Stimulated activated CD4-positive, alpha-beta T cell treated with anti-CD3 and anti-CD28 coated beads, Interleukin-4, amount 100 ng/mL, for 24 hours (primary cell): ENCODE measurements at places on chromosomes 12 and 14.

DNA sequence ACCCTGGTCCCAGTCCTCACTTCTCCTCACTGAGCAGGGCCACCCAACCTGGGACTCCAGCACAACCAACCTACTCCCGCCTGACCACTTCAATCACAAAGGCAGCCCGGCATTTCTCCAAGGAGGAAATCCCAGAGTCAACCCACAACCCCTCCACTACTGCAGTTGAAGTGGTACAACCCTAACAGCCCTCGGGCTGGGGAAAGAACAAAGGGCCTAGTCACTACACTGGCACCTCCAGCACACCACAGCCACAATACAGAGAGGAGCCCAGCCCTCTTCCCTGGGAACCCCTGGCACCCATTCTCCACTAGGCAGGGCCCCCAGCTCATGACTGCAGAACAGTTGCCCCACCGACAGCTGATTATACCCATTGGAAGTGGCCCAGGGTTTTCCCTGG lies 13.7 kb upstream of the OR5AU1 start:
- no peak for DNase-seq

- DNase-seq, result no peak
These were observed 27.1 kb upstream of the MTERF2 start for GRCh38 chr12:107014055-107014454.

- DNase-seq, result no peak
These were observed 130.1 kb downstream of the KITLG start for GRCh38 chr12:88450136-88450535.

DNA sequence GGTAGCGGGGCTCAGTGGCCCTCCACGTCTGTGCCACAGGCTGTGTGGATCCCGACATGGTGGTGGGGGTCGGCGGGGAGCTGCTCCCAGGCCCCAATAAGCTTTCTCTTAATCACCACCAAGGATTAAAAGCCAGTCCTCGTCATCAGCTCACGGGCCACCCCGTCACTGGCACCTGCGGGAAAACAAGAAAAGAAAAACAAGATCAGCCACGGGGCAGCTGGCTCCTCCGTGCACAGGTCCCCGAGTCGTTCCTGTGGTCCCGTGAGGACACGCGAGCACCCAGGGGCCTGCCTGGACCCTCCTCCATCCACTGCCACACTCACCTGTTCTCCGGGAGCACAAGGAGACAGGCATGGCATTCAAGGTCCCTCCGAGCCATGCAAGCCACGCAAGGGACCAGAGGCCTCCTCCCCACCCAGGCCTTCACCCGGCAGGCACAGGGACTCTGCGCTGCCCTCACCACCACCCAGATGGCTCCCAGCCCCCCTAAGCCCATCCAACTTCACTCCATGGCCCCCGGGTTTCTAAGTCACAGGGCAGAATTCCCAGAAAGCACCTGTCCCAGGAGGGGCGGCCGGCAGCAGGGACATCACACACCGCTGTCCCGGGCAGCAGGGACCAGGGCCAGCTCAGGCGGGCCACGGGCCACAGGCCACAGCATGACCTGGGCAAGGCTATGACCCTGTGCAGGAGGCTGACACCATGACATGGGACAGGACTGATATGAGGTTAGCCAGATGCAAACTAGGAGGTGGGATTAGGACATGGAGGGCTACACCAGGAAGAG lies 72.0 kb downstream of the NCOR2 start:
- DNase-seq, result no peak
